ENCODE measurements at places on chromosomes 12 and 14.

- DNase-seq, result no peak
Observed at GRCh38 chr12:16880864-16881285, 274.9 kb upstream of the LMO3 start.

DNA sequence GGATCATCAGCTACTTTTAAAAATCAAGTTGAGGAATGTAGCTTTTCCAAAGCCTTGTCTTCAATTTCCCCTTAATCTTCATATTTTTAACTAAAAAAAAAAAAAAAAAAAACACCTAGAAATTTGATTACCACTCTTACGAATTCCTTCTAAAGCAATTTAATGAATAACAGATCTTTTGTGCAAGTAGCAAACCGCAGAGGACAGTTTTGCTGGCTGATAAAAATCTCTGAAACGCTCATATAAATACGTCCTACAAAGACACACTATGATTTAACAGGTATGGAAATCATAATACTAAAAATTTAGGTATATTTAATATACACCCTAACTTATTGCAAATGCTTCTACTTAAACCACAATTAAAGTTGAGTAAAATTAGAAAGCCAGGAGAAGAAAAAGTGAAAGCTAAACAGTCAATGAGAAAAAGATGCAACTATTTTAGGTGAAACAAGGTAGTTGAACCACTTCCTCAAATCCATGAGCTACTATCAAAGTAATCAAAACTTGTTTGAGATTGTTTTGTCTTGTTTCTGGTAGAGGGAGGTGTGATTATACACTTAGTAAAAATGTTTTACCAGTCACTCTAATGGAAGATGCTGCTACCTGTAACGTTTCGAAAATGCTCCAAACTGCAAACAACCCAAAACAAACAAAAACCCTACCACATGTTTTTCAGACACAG, 2.2 kb downstream of the PAWR start:
- DNase-seq, result no peak

- DNase-seq, result no peak
Observed at GRCh38 chr14:58133739-58134138, 18.3 kb downstream of the ARMH4 start.

- no peak for DNase-seq
Observed at GRCh38 chr14:42508209-42508946, 901.7 kb downstream of the LRFN5 start.

DNA sequence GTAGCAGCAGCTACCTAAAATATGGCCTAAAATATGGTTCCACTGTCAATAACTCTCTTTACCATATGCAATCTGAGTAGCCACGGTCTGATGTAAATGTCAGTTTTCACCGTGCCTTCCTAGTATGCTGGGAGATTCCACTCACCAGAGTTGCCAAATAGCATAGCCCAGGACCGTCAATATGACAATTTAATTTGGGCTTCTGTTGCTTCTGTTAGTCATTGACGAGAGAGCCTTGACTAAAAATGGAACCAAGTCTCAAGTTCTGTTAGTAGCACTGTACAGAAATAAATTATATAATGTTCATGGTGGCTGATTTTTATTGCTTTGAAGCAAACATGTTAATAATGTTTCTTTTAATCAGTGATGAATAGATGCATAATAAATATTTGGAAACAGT, 348.4 kb downstream of the BCAT1 start:
- no peak for DNase-seq

DNA sequence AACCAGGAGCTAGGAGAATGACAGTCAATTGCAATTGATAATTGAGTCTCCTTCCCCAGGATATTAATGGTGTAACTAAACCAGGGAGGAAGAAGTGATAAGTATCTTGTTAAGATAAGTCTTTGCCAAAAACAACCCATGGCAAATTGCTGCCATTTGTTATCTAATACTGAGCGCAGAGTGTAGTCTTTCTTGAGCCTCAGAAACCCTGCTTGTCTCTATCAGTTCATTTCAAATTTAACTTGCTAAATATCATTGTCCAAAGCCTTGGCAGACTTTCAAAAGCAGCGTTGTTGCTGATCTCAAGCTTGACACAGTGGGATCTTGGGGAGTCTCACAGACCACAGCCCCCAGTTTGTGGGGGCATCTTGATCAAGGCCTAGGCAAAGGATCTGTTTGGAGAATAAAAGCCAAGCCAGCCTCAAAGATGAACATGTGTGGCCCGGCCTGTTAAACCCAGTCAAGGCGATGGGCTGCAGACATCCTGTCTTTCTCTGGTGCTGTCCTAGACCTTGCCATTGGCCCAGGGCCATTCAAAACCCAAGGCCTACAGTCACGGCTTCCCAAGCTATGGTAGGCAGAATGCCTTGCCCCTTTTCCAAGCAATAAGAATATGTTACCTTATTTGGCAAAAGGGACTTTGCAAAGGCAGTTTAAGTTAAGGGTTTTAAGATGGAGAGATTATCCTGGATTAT, 164.2 kb downstream of the CHST11 start:
- DNase-seq, result no peak

GRCh38 chr12:125093681-125094330, 28.6 kb downstream of the AACS start:
- DNase-seq, result no peak

DNA sequence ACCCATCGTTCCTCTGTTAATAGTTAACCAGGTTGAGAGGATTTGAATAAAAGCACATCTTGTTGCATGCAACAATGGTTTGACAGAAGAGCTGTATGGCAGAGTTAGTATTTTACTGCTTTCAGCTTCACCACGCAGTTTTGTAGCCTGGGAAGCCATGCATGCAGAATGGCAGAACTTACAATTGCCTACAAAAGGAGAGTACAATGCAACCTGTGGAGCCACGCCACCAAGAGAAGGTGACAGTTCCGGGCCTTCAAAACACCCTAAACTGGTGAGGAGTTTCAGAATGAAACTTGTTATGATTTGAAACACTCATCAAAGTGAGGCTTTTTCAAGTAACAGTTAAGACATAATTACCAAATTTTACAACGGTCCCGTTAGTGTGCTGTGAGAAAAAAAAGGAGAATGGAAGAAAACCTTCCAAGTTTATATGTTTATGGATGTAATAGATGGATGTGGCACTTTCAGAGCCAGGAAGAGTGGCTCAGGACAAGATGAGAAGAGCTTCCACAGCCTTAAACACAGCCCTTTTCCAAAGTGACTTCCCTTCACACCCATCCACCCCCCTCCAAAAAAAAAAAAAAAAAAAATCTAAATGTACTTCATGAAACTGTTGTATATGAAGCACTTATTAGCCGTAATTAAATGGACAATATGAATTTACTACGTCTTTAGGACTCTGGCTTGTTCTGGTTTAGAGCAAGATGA, 158.7 kb downstream of the EGLN3 start:
- no peak for DNase-seq

DNA sequence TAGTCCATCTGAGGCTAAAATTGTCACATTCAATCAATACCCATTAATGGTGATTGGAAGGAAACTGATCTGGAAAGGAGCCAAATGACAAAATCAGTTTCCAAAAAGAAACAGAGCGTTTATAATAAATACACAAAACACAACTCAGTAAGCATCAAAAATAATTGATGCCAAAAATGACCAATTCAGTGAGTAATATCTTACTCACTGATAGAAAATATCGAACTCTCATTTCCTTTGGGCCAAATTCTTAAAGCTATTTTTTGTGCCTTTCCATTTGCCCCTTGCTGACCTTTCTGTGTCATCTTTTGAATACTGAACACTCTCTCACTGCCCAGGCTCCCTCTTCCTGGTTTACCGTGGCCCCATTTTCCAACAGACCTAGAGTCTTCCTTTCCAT, 22.5 kb upstream of the ATP2B1 start:
- DNase-seq, result no peak

GRCh38 chr14:71725922-71726579, 206.2 kb upstream of the RGS6 start:
- no peak for DNase-seq

- DNase-seq, result no peak
Observed at GRCh38 chr14:99660006-99660566, 15.2 kb downstream of the HHIPL1 start.

- no peak for DNase-seq
Observed at GRCh38 chr12:13135371-13136178, 32.1 kb upstream of the GSG1 start.

DNA sequence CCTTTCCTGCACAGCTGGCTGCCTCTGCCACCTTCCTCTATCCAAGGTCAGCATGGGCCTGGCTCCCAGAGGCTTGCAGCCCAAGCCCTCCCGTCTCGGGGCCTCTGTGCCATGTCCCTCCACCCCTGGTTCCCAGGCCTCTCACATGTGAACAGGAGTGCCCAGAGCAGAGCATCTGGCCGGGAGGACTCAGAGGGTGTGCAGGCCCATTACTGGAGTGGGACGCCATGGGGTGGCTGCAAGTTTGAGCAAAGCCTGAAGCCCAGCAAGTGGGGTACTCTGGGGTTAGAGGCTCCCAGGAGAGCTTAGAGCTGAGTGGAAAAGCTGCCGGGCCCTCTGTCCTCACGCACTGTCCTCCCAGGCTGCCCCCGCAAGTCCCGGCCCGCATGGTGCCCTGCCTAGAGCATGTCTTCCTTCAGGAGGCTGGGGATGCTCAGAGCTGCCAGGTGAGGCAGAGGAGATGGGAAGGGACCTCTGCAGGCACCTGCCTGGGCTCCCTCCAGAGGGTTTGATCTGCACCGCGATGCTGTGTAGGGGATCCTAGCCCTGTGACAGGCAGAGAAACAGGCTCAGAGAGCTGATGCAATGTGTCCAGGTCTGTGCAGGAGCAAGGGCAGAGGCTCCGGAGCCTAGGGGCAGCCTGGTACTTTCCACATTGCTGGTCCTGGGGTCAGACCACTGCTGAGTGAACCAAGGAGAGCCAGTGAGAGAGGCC, 39.8 kb downstream of the DIO3 start:
- DNase-seq, result no peak

DNA sequence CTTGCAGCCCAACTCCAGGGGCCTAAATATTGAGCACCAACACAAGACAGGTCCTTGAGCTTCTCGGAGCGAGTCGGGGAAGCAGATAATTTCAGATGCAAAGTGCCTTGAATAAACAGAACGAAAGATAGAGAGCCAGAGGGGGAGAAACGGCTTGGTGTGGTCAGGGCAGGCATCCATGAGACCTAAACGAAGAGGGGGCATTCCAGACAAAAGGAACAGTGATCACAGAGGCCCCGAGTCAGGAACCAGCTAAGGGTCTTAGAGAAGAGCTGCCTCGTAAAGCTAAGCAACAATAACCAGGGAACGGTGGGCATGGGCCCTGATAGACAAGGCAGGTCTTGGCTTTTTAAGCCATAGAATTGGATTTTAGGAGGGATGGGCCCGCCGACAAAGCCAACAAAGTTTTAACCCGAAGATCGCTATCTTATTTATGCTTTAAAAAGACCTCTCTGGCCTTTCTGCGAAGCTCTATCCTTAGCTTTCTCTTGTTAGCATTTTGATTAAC, 421 bp upstream of the ACADS start:
- DNase-seq, result no peak

DNA sequence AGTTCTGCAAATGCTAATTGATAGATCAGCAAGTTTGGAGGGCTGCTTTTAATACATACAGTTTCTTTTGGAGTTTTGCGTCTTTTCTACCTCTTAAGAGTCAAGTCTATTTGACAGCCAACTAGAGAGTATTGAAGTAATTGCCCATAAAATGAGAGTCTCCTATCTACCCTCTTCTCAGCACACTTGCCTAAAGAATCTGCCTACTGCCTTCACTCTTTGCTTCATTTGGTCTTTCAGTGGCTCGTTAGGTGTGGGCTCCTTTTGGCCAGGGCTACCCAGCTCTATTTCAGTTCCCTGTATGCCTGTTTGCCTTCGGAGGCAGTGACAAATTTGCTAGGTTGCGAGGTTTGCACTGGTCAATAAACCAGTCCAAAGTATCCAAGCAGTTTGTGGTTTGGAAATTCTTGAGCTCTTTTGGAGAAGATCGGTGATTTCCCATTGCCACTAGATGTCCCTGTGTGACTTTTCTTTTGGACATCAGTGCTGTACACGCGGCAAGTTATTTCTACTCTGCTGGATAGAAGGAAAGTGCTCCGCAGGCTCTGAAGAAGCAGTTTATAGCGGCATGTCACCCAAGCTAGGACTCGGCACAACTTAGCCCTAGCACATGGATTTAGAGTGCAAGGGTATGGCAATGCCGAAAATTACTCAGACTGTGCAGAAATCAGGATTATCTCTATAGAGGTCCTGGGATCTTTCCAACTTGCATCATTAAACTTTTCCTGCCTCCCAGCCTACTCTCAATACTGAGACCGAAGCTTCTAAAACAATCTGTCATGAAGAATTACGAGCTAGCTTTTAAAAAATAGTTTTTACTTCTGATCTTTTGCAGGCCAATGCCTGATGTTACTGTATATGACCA, 38.6 kb downstream of the MGST1 start:
- DNase-seq, result no peak

DNA sequence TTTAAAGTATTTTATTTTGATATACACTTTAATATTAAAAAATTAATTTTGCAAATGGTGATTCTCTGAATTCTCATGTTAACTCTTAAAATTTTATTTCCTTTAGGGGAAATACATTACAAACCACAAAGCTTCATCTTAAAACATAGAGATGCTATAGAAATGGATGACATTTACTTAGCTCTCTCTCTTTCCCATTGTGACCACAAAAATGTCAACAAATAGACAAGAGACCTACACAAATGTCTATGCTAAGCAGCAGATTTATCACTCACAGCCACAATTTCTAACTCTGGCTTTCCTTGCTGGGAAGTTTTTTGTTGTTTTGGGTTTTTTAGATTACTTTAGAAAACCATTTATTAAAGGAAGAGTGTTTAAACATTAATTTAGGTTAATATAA, 19.9 kb upstream of the PHC1 start:
- no peak for DNase-seq

- no peak for DNase-seq
Observed at GRCh38 chr12:116962197-116962596, 51.4 kb downstream of the FBXW8 start.

DNA sequence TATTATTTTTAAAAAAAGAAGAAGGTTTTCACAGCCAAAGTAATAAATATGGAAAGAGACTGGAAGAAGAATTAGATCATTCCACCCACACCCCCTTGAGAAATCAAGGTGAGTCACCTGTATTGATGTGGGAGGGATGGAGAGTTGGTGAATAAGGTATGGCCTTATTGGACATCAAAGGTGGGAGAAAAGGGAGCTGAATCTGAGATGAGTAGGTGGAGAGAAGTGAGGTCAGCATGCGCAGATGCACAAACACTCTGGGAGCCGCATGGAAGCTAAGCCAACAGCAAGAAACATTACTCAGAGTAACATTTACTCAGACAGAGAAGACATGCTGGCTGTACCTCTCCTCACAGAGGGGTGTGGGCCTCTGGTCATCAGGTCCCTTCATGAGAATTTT, 113.1 kb upstream of the FOXG1 start:
- DNase-seq, result no peak

DNA sequence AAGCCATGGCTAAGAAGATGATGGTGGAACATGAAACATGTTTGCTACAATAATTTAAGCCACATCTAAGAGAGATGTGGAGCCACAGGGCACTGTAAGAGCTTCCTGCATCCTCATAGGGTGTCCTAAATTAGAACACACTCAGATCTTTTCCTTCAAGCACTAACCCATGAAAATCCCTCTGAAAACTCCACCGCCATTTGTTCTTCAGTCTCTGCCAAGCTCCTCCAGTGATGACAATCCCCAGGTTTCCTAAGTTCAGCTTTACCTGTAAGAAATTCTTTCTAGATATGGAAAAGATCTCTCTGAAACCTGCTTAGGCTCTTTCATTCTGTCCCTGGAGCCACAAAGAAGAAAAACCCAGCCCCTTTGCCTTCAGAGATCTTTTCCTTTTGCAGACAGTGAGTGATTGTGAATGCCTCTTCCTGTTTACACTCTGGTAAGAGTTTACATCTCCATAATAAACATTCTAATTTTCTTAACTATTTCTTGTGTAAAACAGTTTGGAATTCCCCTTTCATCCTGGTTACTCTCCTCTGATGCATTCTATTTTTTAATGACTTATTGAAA, 907.2 kb downstream of the VRK1 start:
- DNase-seq, result no peak

- no peak for DNase-seq
Observed at GRCh38 chr12:123805173-123805572, 43.1 kb downstream of the DNAH10 start.
